ENCODE measurements at places on chromosomes 4 and X. TPM values are rescaled to one million over a fixed set of nuclear protein-coding genes. Genes with fewer than 3 reads are reported as not detected.

Gene PNMA6F
- total RNA-seq, result not detected

Gene LONRF3
- 3.7 TPM for total RNA-seq

Gene FGFBP2
- total RNA-seq, result not detected

Gene IDUA
- 1.0 TPM for total RNA-seq

Gene SMIM10
- total RNA-seq, result 2.1 TPM

Gene TCEAL9
- 74.1 TPM for total RNA-seq

Gene GCNA
- total RNA-seq, result 2.6 TPM

Gene ZCCHC13
- not detected for total RNA-seq

Gene TACC3
- 3.7 TPM for total RNA-seq

Gene ZNF718
- 5.2 TPM for total RNA-seq

Gene CLIC2
- 3.1 TPM for total RNA-seq

Measured in skeletal muscle tissue (tissue), 5 donors.